ENCODE measurements at places on chromosomes 7 and 10.
A peak's percentile ranks its signal among the peaks of the same experiment; 100 is the strongest.

GRCh38 chr7:106629516-106629915 lies 31.4 kb downstream of the CCDC71L start:
- DNase-seq, result no peak

DNA sequence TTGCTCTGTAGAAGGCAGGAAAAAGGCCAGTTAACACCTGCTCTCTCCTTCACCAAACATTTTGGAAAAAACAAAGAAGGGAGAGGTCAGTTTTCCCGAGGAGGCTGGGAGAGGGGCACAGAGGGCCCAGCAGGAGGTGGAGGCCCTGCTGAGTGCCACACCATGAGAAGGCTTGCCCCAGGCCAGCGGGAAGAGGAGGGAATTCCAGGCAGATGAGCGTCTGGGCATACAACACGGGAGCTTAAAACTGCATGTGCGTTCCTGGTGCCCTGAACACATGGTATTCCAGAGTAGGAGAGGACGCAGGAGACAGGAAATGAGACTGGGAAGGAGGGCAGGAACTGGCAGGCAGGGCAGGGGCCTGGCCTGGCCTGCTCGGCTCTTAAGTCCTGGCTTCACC lies 182.4 kb downstream of the CCDC3 start:
- DNase-seq, result no peak

DNA sequence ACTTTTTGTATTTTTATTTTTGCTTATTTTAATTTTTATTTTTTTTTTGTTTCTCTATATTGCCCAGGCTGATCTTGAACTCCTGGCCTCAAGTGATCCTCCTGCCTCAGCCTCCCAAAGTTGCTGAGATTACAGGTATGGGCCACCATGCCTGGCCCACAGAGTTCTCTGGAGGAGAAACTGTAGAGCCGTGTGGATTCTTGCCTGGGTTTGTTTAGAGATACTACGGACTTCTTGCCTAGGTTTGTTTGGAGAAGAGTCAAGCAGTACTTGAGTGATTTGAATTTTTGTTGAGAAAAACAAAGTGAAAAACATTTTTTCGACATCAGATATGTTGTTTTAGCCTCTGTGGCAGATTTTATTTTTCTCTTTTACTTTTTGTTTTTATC lies 99.0 kb downstream of the CAMK1D start:
- no peak for DNase-seq

DNA sequence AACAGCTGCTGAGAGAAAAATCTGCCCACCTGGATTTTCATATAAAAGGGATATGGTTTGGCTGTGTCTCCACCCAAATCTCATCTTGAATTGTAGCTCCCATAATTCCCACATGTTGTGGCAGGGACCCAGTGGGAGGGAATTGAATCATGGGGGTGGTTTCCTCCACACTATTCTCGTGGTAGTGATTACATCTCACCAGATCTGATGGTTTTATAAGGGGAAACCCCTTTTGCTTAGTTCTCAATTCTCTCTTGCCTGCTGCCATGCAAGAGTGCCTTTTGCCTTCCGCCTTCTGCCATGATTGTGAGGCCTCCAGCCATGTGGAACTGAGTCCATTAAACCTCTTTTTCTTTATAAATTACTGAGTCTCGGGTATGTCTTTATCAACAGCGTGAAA lies 20.8 kb upstream of the MKI67 start:
- no peak for DNase-seq

- no peak for DNase-seq
Observed at GRCh38 chr10:72702868-72703581, 11.1 kb downstream of the MCU start.

DNA sequence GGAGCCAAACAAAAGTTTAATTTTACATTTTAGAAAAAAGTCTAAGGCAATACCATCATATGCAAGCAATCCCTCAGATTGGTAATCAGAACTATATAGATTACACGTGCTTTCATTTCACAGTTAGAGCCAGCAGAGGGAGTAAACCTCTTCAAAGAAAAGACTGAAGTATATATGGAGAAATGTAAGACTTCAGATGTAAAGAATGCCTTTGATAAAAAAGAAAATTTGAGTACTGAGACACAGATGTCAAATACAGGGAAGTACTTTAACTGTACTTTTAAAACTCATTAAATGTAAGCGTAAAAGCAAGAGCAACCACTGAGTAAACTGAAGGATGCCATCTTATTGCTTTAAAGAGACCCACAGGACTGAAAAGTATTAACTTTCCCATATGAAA lies 101.4 kb upstream of the FAM133B start:
- peak; percentile 65 for DNase-seq

DNA sequence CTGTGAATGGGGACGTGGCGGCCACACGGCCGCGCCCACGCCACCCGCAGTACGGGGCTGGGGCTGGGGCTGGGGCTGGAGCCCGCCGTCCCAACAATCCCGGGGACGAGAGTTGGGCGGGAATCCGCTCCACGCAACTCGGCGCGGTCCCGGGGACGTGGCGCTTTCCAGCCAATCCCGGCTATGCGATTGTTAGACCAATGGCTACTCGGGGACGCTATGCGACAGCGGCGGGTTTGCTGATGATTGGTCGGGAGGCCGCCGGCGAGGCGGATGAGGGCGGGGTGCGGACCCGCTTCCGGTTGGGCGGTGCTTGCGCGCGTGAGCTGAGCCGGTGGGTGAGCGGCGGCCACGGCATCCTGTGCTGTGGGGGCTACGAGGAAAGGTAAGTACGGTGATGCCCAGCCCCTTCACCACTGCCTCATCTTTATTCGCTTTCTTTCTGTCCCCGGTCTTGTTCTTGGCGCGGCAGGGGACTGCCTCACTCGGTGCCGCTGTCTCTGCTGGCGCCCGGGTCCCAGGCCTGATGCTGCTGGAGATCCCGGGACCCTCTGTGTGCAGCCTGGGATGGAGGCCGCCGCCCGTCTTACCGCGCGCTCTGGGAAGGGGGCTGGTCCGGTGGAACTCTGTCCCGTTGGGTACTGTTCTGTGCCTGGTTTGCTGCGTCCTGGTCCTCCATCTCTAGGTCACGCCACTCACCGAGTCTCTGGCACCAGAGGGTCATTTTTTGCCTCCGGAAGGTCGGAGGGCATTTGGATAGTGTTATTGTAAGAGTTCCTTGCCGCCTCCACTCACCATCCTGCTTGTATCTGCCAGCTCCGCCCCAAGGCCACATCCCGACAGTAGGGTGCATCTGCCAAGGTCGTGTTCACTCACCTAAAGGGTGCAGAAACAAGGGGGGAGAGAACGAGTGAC lies at the start of gene CALU:
Gene CALU, plus strand, starts transcription at position 312 of the 915 bp plus-strand sequence. CDS start 9,225 bp downstream, outside the sequence.
- DNase-seq, result peak; percentile 89

DNA sequence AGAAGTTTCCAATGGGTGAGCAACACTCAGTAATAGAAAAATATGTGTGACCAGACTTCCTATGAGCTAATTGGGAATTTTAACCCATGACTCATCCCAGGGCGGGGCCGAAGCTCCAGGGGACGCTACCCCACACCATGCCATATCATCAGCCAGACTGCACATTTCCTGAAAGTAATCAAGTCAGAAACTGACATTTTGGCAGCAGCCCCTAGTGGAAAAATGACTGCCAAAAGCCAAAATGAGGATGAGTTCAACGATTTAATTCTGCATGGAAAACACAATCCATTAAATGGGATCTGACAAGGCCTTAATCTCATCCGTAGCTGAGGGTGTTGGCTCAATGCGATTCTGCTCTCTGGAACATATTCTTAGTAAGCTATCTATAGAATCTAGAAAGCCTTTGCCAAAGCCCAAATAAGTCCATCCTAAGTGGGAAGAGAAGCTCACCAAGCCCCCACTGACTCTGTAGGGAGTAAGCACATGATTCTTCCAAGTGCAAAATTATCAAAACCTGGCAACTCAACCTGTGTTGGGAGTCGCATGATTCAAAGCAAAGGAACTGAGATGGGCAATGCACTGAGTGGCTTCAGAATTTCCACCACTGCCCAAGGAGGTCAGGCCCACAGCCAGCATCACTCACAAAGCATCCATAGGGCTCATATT lies 93.1 kb upstream of the PDE1C start:
- DNase-seq, result no peak

GRCh38 chr10:48227213-48227612 lies 47.3 kb downstream of the FRMPD2 start:
- DNase-seq, result no peak

DNA sequence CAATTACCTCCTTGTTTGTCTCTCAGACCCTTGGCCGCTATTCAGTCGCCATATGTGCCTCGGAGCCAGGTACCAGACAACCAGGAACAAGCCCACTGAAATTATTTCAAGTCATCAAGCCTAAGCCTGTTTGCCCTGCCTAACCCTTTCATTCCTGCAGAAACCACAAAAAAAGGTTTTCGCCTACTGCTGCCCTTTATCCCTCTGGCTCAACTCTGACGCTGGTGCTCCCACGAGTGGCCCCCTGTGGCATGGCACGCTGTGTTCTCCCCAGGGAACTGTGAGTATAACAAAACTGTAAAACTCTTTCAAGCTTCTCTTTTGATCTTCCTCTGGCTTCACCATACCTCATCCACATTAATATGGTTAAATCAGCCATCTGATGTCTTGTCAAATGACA lies 215.7 kb upstream of the CDC14C start:
- DNase-seq, result no peak

GRCh38 chr10:103605359-103606096 lies 112.0 kb downstream of the NEURL1 start:
- DNase-seq, result peak; percentile 78

- no peak for DNase-seq
Observed at GRCh38 chr10:23818484-23818883, 379.6 kb downstream of the OTUD1 start.

DNA sequence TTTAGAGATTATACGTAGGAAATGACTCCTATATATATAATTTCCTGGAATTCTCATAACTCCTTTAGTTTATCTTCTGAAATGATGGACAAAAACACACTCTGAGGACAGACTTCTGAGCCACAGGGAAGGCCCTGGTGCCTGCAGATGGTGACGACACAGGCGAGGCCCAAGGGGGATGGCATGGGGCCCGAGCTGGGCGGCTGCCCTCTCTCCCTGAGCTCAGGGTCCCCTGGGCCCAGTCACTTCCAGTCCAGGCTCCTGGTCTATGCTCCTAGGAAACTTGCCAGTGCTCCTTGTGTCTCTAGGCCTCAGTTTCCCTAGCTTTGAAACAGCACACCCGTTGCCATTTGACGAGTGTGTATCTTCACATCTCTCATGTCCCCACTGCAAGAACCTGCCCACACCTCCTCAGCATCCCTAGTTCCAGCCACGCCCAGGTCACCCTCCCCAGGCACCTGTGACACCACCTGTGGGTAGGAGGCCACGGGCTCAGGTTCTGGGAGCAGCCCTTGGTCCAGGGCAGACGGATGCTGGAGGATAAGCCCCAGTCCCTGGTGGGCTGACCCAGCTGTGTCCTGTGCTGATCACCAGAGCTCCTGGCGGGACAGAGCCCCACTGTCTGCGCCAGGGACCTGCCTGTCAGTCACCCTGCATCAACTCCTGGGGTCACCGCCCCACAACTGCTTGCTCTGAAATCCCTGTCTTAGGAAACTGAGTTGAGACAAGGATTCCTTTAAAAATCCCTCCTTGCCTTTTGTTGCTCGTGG lies 23.4 kb upstream of the SHH start:
- DNase-seq, result no peak

DNA sequence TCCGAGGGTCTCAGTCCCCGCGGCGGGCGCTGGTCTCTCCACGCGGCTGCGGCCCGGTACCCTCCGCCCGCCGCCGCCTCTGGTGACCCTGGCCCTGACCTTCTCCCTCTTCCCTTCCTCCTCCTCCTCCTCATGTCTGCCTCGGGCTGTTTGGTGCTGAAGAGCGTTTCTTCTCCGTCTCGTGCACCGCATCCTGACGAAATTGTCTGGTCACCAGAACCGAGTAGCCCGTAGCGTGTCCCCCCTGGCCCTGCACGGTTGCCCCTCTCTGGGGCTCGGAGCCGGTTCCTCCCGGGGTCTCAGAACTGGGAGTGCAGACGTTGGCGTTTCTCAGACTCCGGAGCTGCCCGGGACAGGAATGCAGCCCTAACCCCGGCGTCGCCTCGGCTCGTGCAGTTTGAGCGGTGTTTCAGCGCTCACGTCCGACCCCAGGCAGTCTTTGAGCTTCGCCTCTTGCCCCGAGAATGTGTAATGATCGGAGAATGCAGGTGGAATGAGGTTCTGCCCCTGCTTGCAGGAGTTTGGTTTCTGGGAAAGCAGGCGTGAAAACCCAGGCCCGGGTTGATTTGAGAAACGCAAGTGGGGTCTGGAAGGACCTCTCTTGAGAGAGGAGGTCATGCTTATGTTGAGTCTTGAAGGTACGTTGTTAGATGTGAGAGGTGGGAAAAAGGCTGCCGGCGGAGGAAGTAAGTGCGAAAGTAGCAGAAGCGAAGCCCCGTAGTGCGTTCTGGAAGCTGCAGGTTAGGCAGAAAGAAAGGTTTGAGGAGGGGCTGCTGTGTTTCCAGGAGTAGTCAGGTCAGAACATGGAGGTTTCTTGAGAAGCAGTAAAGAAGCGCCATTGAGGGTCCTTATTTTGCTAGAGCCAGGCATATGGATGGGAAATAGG lies 743 bp downstream of the RBM17 start:
- peak; percentile 15 for DNase-seq

GRCh38 chr7:1197997-1198625 lies 34.6 kb upstream of the UNCX start:
- DNase-seq, result no peak

GRCh38 chr10:16297642-16298041 lies 139.2 kb upstream of the PTER start:
- DNase-seq, result no peak

DNA sequence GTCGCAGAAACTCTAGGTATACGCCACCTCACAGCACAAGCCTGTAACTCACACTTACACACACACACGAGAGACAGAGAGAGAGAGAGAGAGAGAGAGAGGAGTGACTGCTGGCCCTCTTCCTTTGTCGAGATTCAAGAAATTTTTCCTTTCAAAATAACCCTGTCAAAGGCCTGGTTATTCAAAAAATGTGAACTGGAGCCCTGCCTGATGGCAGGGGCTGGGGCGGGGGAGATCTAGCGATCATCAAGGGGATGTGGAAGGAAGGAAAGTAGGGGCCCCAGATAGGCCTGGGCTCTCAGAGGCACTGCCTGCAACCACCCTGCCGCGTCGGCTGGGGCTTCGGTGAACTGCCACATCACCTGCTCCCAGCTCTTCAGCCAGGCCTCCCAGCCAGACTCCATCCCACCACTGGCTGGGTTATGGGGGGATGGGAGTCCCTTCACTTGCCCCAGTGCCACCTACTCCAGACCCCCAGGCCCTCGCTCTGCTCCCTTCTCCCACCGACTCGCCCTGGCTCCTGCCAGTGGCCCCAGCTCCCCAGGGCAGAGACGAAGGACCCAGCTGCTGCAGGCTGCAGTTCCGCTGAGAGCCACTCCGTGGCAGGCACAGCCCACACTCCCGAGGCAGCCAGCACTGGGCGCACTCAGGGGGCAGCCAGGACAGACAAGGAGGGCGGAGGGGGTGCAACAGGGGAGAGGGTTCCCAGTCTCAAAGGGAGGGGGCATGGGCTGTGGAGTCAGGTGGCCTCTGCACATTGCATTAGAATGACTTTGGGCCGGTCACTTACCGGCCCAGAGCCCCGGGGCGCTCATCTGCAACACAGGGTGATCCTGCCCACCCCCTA lies 15.3 kb downstream of the KCNH2 start:
- DNase-seq, result peak; percentile 74
